COLO829 (cell line): ENCODE measurements at places on chromosomes 13 and 19.

DNA sequence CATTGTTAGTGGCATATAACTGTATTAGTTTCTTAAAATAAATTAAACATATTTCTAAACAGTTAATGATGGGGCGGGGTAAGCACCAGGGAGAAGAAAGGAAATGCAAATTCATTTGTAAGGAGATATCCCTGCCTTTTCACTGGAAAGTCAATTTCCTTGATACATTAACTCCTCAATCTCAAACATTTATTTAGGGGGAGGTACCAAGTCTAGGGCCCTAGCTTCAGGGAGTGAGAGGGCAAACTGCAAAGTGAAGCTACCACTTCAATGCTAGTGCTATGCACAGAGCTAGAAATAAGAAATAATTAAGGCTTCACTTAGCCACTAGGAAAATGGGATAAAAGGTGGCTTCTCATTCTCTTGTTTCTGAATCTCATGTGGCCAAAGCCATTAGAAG, 115.3 kb upstream of the FNDC3A start:
- no peak for DNase-seq

DNA sequence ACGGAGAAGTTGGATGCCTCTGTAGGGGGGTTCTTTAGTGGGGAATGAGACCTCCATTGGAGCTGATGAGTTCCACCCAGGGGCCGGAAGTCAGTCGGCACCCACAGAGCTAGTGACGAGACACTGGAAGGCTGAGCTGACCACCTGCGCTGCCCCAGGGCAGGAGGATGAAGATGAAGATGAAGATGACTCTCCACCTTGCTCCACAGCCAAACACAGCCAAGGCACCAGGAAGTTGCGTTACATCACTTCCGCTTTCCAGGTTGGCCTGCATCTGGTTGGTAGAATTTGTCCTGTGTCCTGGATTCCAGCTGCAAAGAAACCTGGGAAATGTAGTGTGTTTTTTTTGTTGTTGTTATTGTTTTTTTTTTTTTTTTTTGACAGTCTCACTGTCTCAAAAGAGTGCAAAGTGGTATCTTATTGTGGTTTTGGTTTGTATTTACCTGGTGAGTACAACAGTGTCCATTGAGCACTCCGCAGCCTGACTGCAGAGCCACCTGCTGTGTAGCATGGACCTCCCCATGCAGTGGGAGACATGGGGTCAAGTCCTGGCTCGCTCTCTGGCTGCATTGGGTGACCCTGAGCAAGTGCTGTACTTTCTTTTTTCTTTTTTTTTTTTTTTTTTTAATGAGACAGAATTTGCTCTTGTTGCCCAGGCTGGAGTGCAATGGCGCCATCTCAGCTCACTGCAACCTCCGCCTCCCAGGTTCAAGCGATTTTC, 1.9 kb downstream of the TBC1D17 start:
- DNase-seq = no peak

DNA sequence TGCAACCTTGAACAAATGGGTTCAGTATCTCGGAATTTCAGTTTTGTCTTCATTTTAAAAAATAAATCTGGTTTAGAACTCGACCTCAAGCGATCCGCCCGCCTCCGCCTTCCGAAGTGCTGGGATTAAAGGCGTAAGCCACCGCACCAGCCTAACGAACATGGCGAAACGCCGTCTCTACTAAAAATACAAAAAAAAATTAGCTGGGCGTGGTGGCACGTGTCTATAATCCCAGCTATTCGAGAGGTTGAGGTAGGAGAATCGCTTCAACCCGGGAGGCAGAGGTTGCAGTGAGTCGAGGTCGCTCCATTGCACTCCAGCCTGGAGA, 571 bp downstream of the ZNF302 start:
- no peak for DNase-seq

- DNase-seq = no peak
Measured at GRCh38 chr19:4473763-4474513, 1.8 kb downstream of the HDGFL2 start.
